ENCODE measurements at places on chromosomes 1 and 21.

DNA sequence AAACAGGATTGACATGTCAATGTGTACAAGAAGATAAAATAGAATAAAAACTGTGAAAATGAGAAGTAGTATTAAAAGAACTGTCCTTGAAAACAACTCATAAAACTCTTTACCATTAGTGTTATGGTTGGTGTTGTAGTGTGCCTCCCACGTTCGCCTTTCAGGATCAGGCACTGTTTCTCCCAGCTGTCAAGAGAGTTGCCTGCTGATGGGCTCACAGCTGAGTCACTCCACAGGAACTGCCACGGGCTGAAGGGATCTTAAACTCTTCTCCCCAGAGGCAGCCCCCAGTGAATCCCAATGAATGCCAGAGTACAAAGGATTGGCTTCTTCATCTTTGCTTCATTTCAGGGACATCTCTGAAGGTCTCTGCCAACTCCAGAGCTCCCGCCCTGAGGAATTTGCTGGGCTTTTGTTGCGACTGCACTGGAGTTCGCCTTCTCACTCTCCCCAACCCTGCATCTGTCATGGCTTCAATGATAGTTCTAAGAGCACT is 119.6 kb downstream of the ADGRL2 start:
- DNase-seq = no peak

DNA sequence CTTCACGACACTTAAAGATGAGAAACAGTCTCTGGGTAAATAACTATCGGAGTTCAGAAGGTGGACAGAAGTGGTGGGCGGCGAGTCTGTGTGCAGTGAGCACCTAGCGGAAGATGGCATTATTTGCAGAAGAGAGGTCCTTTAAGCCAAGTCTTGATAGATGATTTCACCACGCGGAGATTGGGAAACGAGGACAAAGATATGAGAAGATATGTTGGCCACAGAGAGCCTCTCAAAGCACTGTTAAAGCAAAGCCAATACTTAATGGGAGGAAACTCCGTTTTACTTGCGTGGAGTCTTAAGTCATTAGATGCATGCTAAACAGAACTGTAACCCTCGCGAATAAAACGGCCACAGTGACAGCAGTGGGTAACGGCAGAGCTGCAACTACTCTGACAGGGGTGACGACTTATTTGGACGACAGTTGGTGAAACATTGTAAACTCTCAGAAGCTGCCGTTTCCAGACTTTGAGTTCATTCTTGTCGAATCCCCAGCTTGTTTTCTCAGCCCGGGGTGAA is 577 bp upstream of the CEP350 start:
- DNase-seq = peak; percentile 7

DNA sequence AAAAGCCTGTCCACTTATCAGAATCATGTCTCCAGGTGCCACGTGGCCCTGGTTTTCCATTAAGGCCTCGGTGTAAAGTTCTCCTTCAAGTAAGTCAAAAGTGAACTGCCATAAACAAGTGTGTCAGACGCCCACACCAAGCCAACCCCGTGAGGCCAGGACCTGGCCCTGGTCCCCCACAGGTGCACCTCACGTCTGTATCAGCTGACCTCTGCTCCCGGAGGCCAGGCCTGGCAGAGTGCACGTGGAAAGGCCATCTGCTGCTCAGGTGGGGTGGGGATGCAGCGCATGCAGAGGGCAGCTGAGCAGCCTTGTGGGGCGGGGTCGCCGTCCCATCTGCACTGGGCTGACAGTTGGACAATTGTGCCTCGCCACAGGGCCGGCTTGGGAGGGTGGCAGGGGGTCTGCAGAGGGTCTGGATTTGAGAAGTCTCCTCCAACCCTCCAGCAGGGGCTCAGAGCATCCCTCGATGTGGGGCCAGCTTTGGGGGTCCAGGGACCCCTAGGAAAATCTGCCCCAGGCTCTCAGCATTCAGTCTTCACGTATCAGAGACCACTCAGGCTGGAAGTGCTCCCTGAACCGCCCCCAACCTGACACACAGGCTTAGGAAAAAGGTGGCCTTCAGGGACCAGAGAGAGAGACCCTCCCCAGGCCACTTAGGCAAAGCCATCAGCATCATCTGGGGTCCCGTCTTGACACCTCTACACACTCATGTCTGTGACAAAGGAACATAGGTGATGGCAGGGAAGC is 3.0 kb downstream of the SLC19A1 start:
- no peak for DNase-seq

- no peak for DNase-seq
Observed at GRCh38 chr1:224757508-224757907, 141.4 kb downstream of the CNIH3 start.

GRCh38 chr1:218366322-218367052 is 21.4 kb downstream of the TGFB2 start:
- no peak for DNase-seq

GRCh38 chr1:9960706-9961562 is 17.7 kb downstream of the NMNAT1 start:
- DNase-seq = no peak

- no peak for DNase-seq
Observed at GRCh38 chr1:9028921-9029705, 2.9 kb upstream of the SLC2A7 start.

DNA sequence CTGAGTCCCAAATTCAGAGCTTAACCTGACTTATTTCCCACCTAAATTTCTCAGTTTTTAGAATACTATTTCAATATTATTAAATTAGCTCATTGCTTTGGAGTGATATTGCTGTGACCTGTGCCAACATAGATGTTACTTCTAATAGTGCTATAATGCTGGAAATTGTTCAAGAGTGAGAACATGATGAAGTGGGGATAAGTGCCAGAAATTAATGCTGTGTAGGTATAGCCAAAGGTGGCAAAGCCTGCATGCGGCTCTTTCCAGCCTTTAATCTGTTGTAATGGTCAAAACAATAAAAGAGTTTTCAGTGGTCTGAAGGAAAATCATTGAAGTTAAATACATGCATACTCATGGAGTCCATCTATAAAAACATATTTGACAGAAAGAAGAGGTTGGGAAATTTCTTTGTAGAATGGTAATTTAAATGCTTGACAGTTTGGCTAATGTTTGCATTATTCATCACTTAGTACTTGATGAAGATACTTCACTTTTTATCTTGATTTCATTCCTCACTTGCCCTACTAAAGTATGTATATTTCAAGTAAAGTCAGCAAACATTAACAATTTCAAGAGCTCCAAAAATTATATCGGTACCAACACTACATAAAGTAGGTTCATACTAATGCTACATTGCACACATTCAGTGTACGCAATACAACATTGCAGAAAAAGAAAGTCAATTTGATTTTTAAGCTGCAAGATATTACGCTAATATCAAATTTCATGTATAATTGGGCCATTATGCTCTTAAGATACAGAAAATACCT is 82.1 kb downstream of the OLFM3 start:
- DNase-seq = no peak

- no peak for DNase-seq
Observed at GRCh38 chr1:94617134-94617805, 75.7 kb upstream of the F3 start.

DNA sequence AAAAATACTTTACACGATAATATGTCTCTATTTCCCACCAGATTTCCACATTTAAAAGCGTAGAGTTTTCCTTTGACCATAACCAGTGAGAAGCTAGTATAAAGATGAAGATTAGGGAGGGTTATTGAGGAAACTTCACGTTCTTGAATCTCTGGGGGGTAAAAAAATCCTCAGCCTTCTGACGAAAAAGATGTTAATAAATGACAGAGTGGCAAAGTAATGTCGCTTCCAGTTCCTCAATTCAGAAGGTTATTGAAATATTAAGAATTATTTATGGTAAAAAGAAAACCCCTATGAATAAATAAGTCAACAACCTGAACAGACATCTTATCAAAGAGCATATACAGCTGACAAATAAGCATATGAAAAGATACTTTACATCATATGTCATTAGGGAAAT is 241.0 kb downstream of the GPATCH2 start:
- no peak for DNase-seq

- no peak for DNase-seq
Observed at GRCh38 chr1:171251042-171251951, 3.0 kb downstream of the FMO1 start.

GRCh38 chr1:22650089-22650693 is 2.8 kb upstream of the C1QB start:
- DNase-seq = no peak

DNA sequence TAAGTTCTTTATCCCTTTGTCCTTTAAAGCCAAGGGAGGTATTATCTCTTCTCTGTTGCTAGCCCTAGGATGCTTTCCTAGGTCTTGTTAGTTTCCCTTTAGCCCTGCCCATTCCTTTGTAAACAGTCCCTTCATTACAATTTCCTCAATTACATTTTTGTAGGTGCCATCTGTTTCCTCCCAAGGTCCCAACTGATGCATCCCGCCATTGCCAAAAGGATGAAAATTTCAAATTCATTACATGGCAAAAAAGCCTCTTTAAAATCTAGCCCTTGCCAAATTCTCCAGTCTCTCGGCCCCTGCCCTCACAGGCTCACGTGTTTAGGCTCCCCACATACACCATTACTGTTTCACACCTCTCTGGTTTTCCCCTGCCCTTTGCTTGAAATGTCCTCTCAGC is 151.9 kb upstream of the C1orf87 start:
- no peak for DNase-seq

DNA sequence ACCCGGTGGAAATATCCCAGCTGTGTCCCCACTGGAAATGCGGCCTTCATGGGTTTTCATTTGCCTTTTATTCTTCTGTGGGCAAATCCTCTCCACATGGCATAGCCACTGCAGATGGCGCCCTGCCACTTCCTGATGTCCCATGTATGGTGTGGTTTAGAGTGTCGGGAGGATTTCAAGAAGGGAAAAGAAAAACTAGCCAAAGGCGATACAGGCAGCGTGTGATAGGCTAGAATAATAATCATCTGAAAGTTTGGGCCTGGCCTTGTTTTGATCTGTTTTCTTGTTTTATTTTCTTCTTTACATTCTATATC is 123.6 kb downstream of the PEX14 start:
- no peak for DNase-seq

DNA sequence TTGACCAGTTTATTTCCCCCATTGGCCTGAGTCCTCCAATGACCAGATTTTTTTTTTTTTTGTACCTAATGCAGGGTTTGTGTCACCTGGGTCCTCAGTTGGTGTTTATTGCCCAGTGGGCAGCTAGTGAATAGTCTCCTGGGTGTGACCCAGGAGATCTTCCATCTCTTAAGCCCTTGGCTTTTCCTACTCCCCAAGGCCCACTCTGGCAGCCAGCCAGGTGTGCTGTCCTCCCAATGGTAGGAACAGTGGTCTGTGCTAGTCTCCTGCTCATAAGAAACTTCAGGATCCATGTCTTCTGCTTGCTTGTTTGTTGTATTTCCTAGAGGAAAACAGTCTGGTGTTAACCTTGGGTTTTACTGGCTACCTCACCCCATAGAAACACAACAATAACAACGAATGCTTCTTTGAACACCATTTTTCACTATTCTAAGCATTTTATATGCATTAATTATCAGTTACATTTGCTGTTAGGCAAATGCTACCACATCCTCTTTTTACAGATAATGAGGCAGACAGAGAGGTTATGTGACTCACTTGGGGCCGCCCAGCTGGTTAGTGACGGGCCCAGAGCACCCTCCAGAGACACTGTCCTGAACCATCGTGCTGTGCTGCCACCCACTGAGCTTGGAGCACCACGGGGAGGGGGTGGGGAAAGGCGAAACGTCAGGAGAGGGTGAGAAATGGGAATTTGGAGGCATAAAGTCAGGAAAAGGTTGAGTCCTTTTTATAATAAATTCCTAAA is 107.5 kb downstream of the HIVEP3 start:
- DNase-seq = peak; percentile 52

- DNase-seq = no peak
Observed at GRCh38 chr1:3116560-3116959, 47.6 kb downstream of the PRDM16 start.

DNA sequence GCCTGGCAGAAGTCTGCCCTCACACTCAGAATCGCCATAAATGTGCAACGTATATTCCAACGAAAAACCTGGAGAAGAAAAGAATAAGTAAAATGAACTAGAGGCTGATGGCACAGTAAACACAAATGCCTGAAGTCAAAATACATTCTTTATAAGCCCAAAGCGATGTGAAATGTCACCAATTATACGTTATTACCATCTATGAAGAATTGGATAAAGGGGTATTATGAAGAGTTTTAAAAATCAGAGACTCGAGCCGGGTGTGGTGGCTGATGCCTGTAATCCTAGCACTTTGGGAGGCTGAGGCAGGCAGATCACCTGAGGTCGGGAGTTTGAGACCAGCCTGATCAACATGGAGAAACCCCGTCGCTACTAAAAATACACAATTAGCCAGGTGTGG is 18.6 kb downstream of the PTP4A2 start:
- DNase-seq = no peak

DNA sequence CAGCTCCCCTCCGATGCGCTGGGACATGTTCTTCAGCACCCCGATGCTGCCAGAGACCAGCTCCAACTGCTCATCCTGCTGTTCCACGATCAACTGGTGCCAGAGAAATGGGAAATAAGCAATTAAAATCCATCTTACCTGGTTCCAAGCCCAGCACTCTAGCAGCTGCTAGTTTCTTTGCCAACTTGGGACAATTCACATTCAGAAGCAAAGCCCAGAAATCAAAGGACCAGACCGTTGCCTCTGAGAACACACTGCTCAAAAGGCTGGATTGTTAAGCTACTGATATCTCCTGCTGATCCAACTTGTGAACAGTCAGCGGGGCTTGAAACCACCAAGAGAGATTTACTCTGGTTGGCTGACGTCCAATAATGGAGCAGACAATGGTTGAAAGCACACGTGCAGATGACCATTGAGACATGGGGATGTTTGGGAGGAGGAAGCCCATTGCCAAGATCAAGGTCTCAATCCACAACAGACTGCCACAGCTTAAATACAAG is 34.4 kb downstream of the STX6 start:
- DNase-seq = no peak

DNA sequence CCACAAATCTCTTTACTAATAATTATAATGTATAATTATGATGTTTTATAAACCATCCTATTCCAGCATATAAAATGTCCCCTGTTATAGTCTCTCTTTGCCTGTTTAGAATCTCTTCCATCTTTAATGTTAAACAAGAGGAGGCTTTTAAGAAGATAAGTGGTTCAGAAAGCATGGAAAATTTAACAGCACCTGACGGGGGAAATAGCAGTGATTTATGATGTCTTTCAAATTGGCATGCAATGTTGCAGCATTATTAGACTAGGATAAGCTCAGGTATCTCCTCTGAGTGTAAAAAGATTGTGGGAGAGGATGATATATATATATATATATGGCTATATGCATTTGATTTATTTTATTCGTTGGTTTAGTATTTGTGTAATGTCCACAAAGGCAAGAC is 24.4 kb downstream of the GIPC2 start:
- no peak for DNase-seq

Measured in stimulated activated CD8-positive, alpha-beta memory T cell treated with anti-CD3 and anti-CD28 coated beads, Interleukin-4, amount 100 ng/mL, for 4 hours (primary cell).